Transverse colon (tissue), 4 donors: ENCODE measurements at places on chromosomes 11 and 22.
A peak's percentile ranks its signal among the peaks of the same experiment; 100 is the strongest.

- H3K27me3 ChIP-seq: peaks cover 36% of the 10 kb centered on the region
- no peak for DNase-seq
- no peak overlapping the region for H3K4me3 ChIP-seq
- no peaks in the 10 kb centered on the region for H3K36me3 ChIP-seq
- no peak overlapping the region for H3K27ac ChIP-seq
- peaks cover 17% of the 10 kb centered on the region for H3K4me1 ChIP-seq
Observed at GRCh38 chr11:33778675-33779074, 4.4 kb upstream of the FBXO3 start.

DNA sequence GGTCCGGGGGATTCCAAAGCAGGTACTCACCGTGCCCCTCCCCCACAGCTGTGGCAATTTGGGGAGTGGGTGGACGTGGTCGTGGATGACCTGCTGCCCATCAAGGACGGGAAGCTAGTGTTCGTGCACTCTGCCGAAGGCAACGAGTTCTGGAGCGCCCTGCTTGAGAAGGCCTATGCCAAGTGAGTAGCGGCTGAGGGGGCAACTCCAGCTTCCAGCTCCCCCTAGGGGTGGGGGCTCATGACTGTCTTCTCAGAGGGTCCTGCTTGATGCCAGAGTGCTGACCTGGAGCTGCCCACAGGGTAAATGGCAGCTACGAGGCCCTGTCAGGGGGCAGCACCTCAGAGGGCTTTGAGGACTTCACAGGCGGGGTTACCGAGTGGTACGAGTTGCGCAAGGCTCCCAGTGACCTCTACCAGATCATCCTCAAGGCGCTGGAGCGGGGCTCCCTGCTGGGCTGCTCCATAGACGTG is 4.2 kb downstream of the CAPN1 start:
- H3K36me3 ChIP-seq: no peaks in the 10 kb centered on the region
- peaks cover under 1% of the 10 kb centered on the region for H3K4me1 ChIP-seq
- DNase-seq: no peak

DNA sequence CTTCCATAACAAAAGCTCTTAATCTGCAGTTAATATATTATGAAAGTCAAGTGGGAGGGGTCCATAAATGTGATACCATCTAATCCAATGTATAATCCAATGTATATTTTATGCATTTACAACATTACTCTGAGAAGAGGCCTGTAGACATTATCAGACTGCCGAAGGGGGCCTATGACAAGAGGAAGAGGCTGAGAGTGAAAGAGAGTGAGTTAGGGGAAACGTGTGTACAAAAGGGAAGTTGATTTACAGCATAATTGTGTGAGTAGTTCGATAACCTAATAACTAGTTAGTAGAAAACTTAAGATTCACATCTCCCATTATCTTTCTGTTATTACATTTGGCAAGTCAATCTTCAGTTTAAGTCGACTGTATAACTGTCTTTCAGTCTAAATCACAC is 86.6 kb downstream of the DDX10 start:
- no peaks in the 10 kb centered on the region for H3K36me3 ChIP-seq
- DNase-seq: no peak

GRCh38 chr11:2573240-2574042 is 126.4 kb downstream of the KCNQ1OT1 start:
- no peak overlapping the region for H3K27ac ChIP-seq
- H3K4me3 ChIP-seq: no peak overlapping the region
- H3K36me3 ChIP-seq: no peaks in the 10 kb centered on the region
- no peak for DNase-seq
- no peaks in the 10 kb centered on the region for H3K27me3 ChIP-seq
- peaks cover 21% of the 10 kb centered on the region for H3K4me1 ChIP-seq

DNA sequence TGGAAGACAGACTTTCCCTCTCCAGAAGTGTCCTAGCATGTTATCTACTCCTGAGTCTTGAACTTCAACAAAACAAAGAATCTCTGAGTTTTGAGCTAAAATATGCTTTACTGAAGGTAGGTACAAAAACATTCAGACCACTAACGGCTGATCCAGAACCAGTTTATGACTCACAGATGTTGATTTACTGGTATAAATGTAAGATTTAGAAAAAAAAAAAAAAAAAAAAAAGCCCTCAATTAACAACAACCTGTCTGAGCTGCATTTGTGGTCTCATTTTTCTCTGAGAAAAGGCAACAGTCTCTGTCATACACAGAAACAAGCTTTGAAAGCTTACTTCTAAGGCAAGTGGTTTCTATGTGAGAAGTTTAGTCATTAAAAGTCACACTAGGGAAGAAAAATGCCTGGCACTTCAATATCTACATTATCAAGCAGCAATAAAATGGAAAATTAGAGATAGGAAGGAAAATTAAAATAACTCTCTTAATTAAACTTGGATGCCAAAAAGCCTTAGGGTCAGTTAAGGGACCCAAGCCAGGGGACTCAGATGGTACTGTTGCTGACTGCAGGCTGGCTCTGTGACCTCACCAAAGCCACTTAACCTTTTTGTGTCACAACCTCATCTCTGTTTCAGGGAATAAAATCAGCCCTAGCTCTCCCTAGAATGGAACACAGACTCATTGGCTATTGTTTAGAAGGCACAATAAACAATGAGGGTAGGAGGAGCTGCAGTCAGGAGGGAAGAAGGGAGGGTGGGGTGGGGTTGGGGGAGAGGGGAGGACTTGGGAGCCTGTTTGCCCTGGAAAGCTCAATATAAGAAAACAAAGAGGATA is 61.7 kb downstream of the ETS1 start:
- peaks cover 10% of the 10 kb centered on the region for H3K4me1 ChIP-seq
- H3K4me3 ChIP-seq: no peak overlapping the region
- H3K27me3 ChIP-seq: no peaks in the 10 kb centered on the region
- H3K27ac ChIP-seq: peak overlapping the region; percentile 57
- no peak for DNase-seq

GRCh38 chr11:113862435-113862834 is 12.9 kb downstream of the USP28 start:
- no peak for DNase-seq
- H3K4me1 ChIP-seq: peaks cover 12% of the 10 kb centered on the region
- H3K36me3 ChIP-seq: no peaks in the 10 kb centered on the region
- H3K27me3 ChIP-seq: no peaks in the 10 kb centered on the region
